ENCODE measurements at places on chromosomes 6 and 20.

DNA sequence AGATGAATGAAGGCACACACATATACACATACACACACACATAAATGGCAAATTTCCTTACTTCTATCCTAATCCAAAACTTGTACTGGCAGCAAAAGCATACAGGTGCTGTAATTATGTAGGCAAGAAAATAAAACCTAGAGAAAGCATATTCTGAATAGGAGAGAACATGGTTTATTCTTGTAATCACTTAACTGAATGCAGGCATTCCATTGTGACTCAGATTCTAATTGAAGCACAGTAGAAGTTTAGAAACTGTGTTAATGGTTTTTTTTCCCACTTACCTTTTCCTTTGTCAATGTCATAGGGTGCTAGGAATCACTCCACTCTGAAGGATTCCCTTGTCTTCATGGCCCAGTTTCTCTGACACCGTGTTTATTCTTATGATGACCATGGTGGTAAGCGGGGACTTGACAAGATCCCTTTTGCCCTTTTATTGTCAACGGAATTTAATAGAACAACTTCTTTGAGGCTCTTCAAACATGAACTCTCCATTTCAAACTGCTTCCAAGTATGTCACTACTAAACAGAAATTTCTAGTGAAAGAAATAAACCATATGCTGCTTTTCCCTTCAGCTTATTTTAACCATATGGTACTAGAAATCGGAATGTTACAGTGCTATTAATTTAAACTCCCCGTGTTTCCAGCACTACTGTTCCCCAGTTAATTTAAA is 164.2 kb downstream of the OGFRL1 start:
- no peak for DNase-seq

GRCh38 chr6:12767016-12767415 is 50.4 kb downstream of the PHACTR1 start:
- no peak for DNase-seq

DNA sequence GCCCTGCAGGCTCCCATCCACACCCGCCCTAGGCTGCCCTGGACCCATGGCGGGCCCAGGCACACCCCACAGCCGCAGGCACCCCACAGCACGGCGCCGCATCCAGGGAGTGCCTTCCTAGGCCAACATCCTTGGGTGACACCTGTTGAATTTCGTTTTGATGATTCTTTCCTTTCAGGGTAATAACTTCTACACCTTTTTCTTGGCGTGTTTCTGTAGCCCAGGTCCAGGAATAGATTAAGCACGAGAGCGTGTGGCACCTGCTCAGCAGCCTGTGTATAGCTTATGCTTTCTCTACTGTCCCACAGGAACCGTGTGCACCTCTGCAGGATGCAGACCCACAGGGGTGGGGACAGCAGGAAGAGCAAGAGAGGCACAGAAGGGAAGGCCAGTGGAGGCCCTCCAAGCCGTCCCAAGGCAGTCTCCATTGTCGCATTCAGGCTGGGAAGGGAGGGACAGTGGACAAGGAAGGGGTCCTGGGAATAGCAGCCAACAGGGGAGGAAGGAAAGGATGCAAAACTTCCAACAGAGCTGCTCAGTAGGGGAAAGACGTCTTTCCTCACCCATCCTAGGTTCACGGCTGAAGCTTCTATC is 118.1 kb upstream of the AFDN start:
- no peak for DNase-seq

GRCh38 chr6:47587493-47587892 is 109.9 kb downstream of the CD2AP start:
- DNase-seq: no peak

- DNase-seq: no peak
Observed at GRCh38 chr6:54587277-54587676, 259.3 kb upstream of the FAM83B start.

- DNase-seq: no peak
Observed at GRCh38 chr20:18397030-18397429, 69.8 kb downstream of the DZANK1 start.

GRCh38 chr6:62976566-62976965 is 234.7 kb upstream of the FKBP1C start:
- DNase-seq: no peak

GRCh38 chr20:19628570-19629134 is 129.4 kb upstream of the RIN2 start:
- peak; percentile 82 for DNase-seq

Measured in dermis blood vessel endothelial cell (primary cell).